RKO (cell line): ENCODE measurements at places on chromosomes 1 and 21.
A peak's percentile ranks its signal among the peaks of the same experiment; 100 is the strongest.

DNA sequence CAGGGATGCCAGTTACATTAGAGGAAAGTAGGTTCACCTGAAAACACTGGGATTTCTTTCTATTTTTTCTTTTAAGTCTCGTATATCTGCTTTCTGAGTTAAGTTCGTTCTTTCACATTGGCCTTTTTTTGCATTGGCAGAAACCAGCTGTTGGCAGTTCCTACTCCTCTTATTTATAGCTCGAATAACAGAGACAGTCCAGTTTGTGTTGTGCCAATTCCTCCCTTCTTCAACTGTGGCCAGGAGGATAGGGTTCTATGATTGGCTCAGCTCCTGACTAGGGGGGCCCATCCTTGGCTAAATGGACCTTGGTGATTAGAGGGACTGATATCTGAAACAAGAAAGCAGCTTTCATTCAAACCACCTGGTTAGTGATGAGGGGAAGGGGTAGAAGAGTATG lies 115.8 kb downstream of the RPS6KC1 start:
- DNase-seq: no peak

DNA sequence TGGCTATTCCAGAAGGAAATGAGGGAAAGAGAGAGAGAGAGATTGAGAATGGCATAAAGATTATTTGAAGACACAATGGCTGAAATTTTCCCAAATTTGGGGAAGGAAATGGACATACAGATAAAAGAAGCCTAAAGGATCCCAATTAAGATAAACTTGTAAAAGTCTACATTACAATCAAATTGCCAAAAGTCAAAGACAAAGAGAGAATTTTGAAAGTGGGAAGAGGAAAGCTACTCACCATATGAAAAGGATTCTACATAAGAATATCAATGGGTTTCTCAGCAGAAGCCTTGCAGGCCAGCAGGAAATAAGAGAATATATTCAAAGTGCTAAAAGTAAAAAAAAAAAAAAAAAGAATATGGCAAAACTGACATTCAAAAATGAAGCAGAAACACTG lies 233.0 kb upstream of the NFIA start:
- no peak for DNase-seq

- DNase-seq: no peak
Observed at GRCh38 chr1:164589961-164590507, 31.1 kb downstream of the PBX1 start.

- peak; percentile 49 for DNase-seq
Observed at GRCh38 chr1:27556781-27557595, 47.0 kb downstream of the AHDC1 start.

DNA sequence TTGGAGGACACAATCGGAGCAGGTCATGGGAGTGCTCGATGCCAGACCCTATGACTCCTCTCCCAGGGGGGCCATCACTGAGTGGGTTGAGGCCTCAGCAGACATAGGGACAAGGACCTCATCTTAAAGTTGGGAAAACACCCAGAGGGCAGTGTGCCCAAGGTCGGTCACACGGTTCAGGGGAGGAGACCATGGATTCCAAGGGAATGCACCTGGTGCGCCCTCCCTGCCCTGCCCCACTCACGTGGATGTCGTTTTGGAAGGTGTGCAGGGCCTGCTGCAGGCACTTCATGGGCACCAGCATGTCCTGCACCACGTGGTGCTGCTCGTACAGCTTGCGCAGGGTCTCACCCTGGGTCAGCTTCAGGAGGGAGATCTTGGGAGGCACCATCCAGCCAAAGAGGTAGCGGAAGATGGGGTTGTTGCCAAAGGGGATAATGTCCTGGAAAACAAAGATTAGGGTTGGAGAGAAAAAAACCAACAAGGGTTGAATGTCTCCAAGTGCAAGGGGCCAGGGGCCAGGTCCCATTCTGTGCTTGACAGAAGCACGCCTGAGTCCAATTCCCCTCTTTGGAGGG lies 33.1 kb downstream of the DHCR24 start:
- DNase-seq: no peak

- DNase-seq: no peak
Observed at GRCh38 chr1:199101139-199101538, 462.3 kb downstream of the PTPRC start.

DNA sequence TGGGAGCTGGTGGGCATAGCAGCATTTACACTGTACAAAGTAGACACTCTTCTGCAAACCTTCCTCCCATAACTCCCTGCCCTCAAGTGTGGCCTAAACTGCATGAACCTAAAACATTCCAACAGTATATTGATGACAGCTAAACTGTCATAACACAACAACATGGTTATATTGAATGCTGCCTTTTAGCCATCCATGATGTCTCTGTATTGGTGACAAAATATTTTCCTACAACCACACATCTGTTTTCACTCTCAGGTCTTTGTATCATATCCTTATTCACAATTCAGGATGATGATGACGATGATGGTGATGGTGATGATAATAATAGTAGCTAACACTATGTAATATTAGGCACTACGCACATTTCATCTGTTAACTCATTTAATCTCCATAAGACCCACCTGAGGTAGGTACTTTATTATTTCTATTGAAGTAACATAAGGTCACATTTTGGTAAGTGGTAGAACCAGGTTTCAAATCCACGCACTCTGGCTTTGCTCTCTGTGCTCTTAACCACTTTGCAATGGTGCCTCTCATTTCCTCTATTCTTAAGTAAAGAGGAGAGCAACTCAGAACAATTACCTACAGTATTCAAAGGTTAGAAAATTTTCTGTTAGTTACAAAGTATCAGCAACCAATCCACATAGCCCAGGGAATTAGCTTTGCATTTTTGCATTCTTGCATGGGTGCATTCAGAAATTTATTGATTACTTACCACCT lies 185.1 kb upstream of the LMO4 start:
- DNase-seq: no peak

DNA sequence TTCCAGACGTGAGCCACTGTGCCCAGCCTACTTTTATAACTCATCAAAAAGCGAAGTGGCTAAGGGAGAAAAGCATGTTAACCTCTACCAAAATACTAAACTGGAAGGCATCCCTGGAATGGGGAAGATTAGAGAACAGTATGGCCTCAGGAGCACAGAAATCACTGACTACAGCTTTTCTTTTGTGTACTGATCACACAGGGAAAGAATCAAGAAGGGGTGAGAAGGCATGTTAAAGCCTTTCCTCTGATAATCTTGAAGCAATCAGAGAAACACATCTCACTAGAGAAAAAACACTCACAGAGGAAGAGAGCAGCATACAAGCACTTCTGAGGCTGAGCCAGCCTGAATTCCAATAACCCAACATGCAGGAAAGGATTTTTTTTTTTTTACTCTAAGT lies 10.7 kb downstream of the PCAT6 start:
- no peak for DNase-seq

DNA sequence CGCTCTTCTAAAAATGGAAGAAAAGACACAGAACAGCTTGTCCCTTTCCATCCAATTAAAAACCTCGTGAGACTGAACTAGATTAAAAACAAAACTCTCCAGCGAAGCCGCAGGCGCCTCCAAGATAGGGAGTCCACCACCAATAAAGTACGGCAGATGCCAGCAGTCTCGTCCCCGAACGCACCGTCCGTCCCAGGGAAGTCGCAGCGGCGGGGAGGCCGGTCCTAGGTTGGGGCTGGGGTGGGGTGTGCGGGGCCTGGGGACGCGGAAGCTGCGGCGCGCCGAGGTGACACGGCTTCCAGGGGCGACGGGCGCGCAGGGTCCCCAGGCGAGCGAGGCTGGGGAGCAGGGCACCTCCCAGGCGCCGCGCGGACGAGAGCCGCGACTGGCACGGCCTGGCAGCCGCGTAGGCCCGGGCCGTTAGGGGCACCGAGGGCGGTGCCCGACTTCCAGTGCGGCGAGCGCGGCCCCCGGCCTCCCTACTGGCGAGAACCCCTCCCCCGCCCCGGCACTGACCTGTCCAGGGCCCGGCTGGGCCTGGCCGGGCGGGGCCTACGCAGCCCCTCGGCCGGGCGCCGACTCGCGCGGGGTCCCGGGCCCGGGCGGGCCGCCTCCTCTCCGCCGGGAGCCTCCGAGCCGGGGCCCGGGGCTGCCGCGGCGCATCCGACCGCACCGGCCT lies 28.3 kb upstream of the A3GALT2 start:
- peak; percentile 75 for DNase-seq

DNA sequence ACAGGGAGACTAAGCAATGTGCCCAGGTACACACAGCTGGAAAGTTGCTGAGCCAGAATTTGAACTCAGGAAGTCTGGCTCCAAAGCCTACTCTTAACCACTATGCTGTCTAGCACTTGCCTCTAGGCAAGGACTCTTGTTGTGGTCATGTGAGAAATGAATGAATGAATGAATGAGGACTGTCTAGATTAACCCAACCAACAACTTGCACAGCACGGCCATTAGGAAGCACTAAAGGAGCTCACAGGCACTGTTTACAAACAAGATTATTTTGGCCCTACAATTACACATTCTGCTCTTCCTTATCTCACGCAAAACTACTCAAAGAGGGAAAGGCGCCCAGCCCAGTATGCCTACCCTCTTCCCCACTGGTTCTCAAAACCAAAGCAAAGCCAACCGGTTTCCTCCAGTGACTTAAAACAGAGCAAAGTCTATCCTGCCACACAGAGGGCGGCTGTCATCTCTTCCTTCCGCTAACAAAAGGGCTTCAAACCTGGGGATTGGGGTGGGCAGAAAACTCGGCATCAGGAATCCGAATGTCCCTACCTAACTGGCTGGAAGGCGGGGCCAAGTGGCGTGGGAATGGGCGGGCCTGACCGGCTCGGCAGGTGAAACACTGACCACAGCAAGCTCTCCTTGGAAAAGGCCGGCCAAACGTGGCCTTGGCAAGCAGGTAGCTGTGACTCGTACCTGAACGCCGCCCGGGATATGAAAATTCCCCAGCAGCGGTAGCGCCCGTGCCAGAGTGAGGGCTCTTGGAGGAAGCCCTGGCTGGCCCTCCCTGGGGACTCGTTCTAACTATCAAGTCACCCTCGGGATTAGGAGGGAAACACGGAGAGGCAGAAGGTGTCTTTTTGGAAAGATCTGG lies 948 bp downstream of the STK40 start:
- peak; percentile 65 for DNase-seq

DNA sequence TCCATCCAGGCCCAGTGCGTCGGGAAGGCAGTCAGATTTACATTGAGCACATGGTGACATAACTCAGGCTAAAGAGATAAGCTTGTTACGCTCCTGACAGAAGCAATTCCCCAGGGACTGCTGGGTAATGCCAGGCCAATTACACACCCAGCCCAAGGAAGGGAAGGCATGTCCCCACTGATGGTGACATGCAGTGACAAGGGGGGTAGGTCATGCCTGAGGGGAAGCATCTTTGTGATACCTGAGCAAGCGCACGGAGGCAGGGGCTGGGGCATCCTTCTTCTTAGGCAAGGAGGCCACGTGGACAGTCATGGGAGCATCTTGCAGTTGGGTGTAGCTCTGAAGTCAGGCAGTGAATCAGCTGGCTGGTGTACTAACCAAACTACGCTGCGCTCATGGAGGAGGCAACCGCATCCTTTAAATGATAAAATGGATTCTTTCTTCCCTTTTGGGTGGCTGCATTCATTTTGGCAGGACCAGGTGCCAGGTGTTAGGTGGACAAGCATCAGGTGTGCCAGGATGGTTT lies 39.6 kb upstream of the GRIK3 start:
- DNase-seq: no peak

GRCh38 chr1:91402023-91402422 lies 2.6 kb downstream of the HFM1 start:
- DNase-seq: peak; percentile 55

- no peak for DNase-seq
Observed at GRCh38 chr1:23044035-23044434, 24.8 kb downstream of the KDM1A start.

DNA sequence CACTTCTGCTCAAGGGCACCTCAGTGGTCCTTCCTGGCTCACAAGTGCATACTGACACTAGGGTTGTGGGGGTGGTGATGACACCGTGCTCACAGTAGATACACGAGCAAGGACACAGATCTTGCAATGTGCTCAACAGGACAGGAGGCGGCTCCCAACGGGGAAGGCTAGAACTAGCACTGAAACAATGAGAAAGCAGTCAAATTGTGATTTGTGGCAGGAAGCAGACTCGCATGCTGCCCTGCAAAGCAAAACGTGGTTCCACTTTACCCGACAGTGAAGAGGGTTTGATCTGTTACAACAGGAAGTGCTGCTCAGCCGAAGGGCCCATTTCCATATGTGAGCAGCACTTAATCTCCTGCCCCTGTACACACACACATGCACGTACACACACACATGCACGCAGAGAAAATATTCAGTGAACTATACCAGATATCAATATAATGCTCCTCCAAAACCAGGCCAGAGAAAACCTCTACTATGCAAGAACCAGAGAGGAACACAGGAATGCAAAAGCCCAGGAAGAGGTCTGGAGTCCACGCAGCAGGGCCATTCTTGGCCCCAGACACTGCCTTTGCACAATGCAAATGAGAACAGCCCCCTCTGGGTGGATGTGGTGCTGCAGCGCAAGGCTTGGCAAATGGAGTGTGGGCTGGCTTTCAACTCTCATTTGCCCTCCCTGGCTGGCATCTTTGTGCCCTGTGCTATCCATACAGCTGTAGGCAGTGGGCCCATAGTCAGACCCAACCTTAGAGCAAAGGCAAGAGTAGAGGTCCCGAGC lies 47.1 kb downstream of the KANK4 start:
- no peak for DNase-seq

DNA sequence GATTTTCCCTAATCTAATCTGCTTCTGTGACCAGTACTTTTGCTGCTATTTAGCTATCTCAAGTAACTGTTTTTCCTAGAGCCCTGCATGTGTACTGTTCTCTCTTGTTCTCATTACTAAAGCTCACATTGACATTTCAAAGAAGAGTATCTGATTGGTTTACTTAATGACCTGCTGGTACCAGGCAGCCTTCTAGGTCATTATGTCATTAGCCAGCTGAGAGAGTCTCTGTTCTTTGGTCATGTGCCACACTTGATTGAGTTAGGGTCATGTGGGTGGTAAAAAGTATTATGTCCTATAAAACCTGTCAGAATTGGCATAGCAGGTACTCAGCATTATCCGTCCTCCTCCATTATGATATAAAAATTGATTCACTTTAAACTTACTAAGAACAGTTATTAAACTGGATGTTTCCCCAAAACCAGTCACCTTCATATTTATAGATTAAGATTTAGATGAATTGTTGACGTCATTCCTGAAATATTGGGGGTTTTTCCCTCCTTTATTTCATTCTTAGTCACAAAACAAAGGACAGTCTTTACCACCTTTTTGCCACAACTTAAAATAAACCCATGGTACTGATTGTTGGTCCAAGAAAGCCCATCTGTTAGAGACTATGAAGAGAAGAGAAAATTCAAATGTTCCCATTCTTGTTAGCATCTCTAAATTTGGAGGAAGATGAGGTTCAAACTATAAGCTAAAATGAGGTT lies 22.2 kb downstream of the FNDC5 start:
- no peak for DNase-seq

DNA sequence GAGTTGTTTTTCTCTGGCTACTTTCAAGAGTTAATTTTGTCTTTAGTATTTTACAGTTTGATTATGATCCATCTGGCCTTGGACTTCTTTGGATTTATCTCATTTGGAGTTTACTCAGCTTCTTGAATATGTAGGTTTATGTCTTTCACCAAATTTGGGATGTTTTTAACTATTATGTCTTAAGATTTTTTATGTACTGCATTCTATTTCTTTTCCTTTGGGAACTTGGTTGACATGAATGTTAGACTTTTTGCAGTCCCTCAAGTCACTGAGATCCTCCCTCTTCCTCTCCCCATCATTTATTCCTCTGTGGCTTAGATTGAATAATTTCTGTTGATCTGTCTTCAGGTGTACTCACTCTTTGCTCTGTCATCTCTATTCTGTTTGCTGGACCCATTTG lies 112.0 kb downstream of the XPR1 start:
- no peak for DNase-seq
